ENCODE measurements at places on chromosomes 4 and X.
A peak's percentile ranks its signal among the peaks of the same experiment; 100 is the strongest.

GRCh38 chr4:46836584-46836983 lies 72.5 kb downstream of the COX7B2 start:
- DNase-seq, result no peak

GRCh38 chr4:89258506-89258905 lies 49.1 kb downstream of the GPRIN3 start:
- DNase-seq, result no peak

DNA sequence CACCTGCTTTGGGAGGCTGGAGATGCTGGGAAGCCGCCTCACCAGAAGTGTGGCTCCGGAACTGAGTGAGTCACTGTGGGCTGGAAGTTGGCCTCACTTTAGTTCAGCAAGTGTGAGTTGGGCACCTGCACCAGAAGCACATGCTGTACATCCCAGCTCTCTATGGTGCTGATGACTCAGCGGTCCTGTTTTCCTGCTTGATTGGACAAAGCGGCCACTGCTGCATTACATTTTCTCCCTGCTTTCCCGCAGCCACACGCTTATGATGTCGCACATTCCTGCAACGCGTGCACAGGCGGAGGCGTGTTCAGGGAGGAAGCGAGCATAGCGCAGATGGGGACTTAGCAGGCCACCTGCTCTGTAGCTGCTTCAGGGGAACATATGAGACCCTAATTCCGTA lies 26.7 kb upstream of the CLDN34 start:
- peak; percentile 59 for DNase-seq

DNA sequence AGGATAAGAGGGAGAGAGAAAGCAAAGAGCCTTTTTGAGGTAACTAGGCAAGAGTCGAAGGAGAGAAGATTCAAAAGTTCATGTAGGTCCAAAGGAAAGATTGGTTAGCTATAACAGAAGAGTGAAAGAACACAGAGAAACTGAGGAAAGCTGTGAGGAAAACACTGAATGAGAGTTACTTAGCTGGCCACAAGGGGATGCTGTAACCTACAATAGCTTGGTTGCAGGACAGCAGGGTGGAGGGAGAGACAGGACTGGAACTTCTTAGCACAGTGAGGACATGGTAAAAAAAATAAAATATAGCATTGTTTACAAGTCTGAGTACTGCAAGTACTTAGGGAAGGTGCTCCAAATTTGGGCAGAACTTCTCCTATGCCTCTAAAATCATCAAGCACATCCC lies 48.3 kb downstream of the RAI2 start:
- DNase-seq, result no peak

DNA sequence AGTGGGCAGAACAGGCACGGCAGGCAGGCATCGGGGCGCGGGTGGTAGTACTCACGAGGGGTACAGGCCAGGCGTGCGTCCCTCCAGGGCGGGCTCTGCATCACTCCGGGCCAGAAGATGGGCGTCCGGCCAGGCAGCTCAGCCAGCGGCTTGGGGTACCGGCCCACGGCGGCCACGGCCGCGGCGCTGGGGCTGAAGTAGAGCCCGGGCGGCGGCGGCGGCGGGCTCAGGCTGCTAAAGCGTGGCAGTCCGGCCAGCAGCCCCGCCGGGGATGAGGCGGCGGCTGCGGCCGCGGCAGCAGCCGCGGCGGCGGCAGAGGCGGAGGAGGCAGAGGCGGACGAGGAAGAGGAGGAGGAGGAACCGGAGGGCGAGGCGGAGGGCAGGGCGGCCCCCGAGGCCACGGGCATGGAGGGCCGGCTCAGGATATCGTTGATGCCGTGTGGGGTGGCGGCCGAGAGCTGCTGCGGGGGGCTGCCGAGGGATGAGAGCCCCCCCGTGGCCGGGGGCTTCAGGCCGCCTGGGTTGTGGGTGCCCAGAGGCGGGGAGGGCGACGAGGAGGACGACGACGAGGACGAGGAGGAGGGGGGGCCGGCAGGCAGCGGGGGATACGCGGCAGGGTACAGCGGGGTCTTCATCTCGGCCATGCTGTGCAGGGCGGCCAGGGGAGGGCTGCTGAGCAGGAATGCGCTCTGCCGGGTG lies 1.4 kb downstream of the NKX6-1 start:
- DNase-seq, result no peak

- DNase-seq, result no peak
These were observed 503 bp upstream of the PDE5A start for GRCh38 chr4:119629142-119629471.

All from HFF-Myc (cell line).